Stimulated activated naive CD4-positive, alpha-beta T cell (primary cell): ENCODE measurements at places on chromosomes 12 and 14.

DNA sequence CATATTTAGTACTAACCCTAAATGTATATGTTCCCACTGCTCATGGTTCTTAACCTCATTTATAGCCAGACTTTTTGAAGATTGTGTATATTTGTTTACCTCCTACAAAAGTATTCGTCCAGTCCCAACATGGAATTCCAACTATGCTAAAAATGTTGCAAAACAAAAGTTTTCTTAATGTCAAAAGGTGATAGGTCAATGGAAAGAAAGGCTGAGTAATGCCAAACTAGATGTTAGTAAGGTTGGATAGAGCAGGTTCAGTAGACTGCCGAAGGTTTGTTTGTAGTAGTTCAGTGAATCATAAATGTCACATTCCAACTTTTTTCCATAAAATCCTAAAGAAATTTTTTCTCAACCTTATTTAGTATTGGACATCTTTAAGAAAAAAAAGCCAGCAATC, 874.5 kb downstream of the FLRT2 start:
- no peak for DNase-seq

- DNase-seq = no peak
Measured at GRCh38 chr12:110426406-110426805, 22.9 kb upstream of the ANAPC7 start.

DNA sequence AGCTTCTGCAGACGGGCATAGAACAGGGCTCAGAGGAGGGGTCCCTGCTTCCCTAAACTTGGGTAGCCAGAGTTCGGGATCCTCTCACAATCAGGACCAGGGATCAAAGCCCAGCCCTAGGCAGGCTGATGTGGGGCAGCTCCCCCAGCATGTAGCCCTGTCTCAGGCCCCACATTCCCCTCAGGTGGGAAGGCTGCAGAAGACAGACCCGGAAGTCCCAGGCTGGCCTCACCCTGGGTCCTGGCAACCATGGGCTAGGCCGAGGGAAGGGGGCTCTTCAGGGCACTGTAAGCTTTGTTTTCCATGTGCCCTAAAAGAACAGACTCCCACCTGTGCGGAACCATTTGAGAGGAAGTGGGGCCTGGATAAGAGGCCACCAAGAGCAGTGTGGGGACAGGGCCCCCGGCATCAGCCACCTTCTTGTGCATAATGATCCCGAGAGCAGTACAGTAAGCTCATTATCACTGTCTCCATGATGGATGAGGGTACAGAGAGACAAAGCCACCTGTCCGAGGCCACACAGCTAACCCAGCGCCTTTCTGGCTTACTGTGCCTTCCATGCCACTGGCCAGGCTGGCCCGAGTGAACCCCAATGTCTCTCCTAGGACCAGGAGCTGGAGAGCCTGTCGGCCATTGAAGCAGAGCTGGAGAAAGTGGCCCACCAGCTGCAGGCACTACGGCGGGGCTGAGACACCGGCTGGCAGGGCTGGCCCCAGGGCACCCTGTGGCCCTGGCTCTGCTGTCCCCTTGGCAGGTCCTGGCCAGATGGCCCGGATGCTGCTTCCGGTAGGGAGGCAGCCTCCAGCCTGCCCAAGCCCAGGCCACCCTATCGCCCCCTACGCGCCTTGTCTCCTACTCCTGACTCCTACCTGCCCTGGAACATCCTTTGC, 11.5 kb downstream of the CHGA start:
- no peak for DNase-seq

- no peak for DNase-seq
Measured at GRCh38 chr12:105706973-105707334, 376.5 kb downstream of the C12orf75 start.

GRCh38 chr14:73913256-73913655, 26.6 kb downstream of the ZNF410 start:
- DNase-seq = no peak

GRCh38 chr12:26606911-26607310, 226.1 kb downstream of the ITPR2 start:
- no peak for DNase-seq

- DNase-seq = no peak
Measured at GRCh38 chr14:50521912-50522341, 10.4 kb downstream of the MAP4K5 start.

DNA sequence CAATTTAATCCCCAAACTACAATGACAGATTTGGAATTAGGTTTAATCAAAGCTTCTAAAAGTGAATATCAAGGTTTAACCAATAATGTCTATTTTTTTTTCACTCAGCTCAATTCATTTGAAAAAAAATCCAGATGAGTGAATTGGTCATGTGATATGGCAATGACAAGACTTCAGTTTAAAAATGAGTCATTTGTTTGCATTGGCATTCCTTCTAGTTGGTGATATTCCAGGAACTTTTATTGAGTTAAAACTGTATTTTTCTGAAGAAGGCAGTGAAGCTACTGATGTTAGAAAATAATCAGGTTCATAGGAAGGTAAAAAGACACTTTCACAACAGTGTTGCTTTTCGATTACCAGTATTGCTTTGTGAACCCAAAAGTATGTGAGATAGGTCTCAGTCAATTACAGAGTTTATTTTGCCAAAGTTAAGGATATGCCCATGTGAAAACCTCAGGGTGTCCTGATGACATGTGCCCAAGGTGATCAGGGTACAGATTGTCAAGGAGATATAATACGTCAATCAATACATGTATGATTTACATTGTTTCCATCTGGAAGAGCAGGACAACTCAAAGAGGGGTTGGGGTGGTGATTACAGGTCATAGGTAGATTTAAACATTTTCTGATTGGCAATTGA, 1214.9 kb downstream of the GALC start:
- DNase-seq = no peak

GRCh38 chr14:89618811-89619551, 201.9 kb upstream of the FOXN3 start:
- peak; percentile 74 for DNase-seq

GRCh38 chr14:73750531-73750901, 36.3 kb upstream of the PNMA1 start:
- DNase-seq = no peak

DNA sequence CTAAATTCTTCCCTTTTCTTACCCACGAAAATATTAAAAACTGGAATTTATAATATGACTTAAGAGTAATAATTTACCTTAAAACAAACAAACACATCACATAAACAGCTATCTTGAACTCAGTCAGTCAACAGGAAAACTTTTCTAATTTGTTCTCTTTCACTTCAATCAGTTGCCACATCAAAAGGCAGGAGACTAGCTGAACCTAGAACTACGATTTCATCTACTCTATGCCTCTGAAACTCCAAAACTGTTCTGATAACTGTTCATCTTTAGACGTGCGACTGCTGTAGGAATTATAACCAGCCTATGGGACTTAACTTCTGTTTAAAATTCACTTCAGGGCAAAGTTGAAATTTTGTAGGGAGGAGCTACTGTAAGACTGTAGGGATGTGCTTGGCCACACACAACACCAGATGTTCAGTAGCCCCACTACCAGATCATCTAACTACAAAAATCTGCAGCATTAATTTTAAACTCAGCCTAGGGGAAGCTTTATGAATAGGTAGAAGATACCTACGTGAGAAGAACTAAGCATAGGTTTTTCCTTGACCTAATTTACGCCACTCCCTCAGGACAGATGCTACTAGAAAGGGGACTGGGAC, 7.6 kb upstream of the RAD51AP1 start:
- no peak for DNase-seq

DNA sequence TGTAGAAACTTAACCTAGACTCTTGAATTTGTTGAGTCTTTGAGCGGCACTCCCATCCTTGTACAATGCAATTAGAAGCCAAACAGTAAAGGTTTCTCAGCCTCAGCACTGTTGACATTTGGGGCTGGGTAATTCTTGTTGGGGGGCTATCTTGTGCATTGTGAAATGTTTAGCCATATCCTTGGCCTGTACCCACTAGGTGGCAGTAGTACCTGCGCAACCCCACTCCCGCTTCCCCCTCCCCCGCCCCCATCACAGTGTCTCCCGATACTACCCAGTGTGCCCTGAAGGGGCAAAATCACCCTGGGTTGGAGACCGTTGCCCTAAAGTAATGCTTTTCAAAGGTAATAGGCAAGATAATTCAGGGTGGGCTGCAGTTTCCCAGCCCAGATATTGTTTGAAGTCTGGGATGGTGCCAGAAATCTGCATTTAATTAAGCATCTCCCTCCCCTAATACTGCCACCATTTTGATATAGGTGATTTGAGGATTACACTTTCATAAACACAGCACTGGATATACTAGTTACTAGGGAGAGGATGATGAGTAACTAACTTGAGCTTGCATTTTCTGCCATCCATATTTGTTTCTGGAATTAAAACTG, 1.8 kb downstream of the COX6A1 start:
- DNase-seq = peak; percentile 78

- DNase-seq = no peak
Measured at GRCh38 chr14:21093769-21094681, 4.4 kb downstream of the ZNF219 start.

DNA sequence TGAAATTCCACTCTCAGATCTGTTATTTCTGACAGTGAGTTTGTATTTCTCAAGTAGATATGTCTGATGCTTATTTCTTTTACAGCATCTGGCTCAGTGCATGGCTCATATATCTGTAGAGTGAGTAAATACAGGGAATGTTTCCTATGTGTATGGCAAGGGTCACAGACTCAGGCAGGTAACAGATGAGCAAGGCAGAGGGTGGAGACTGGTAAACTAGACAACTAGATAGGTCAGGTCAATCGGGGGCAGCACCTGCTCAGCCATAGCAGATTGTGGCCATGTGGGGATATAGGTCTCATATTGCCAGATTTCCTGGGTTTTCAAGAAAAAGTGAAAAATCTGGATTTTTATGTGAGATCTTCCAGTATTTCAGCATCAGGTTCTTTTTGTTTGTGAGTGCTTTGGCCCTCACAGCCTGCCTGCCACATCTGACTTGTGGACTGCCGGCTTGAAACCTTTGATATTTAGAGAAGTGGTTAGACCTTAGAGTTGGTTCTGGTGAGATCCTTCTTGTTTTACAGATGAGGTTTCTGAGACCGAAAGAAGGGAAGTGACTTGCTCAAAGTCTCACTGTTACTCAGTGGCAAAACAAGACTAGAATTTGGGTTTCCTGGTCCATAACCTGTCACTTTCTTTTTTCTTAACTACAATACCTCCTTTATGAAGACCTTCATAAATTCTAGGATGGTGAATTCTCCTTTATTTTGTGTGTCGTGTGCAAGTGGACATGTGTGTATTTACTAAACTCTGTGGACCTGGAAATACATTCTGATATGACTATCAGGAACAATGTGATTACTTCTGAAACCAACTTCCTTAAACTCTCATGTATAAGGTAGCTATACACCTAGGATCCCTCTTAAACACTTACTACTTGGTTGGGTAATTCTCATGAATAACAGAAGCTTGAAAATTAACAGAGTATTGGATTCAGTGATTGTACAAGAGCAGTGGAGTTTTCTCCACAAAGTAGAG, 34.4 kb downstream of the PROX2 start:
- DNase-seq = peak; percentile 11

DNA sequence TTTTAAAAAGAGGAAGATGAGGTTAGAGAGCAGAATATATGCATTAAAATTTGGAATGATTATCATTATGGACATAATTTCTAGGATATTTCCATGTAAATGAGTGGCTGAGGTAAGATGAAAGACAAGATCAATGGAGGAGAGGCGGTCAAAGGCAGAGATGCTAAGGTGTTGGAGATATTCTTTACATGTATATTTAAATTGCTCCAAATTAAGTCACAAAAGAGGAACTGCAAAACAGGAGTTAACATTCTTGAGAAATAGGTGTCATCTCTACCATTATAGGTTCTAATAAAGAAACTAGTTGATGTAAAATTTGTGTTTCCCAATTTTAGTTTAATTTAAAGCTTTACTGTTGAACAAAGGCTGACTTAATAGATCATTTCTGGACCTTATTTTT, 268.5 kb upstream of the PPFIA2 start:
- DNase-seq = no peak

DNA sequence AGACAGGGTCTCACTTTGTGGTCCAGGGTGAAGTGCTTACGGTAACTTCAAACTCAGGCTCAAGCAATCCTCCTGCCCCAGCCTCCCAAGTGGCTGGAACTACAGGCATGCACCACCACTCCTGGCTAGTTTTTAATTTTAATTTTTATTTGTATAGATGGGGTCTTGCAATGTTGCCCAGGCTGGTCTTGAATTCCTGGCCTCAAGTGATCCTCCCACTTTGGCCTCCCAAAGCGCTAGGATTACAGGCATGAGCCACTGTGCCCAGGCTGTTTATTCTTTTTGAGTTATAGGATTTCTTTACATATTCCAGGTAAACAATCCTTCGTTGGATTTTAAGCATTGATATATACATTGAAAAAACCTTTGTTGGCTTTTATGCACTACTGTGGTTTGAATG, 26.7 kb downstream of the SOCS2 start:
- DNase-seq = no peak

DNA sequence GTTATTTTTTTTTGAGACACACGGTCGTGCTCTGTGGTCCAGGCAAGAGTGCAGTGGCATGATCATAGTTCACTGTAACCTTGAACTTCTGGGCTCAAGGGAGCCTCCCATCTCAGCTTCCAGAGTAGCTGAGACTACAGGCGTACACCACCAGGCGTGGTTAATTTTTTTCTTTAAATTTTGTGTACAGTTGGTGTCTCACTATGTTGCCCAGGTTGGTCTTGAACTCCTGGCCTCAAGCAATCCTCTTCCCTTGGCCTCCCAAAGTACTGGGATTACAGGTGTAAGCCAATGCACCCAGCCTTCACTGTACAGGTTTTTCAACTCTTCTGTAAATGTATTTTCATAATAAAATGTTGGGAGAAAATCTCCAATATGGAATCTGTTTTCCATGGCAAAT, 5.7 kb upstream of the KLC1 start:
- DNase-seq = no peak
